Lower lobe of right lung (tissue), 2 donors: ENCODE measurements at places on chromosomes 3 and 15. TPM values are rescaled to one million over a fixed set of nuclear protein-coding genes. Genes with fewer than 3 reads are reported as not detected.

DNA sequence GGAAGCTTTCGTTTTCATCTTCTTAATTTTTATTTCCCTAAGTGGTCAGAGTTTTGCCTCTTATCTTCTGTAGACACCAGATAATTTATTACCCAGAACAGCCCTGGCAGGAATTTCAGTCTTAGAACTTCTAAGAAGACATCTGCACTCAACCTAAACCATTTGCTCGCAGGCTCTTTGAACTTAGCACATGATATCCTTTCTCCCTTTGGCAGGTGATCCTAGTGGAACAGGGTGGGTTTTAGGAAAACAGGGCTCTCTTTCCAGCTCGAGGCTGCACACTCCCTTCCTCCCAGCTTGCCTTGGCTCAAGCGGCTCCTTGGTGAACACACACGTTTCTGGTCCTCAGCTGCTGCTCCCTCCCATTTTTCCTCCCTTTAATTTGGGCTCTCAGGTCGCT is 116.5 kb downstream of the THSD4 start:
- H3K4me3 ChIP-seq: no peak overlapping the region
- no peaks in the 10 kb centered on the region for H3K4me1 ChIP-seq
- DNase-seq: no peak
- no peak overlapping the region for H3K27ac ChIP-seq
- no peaks in the 10 kb centered on the region for H3K27me3 ChIP-seq

DNA sequence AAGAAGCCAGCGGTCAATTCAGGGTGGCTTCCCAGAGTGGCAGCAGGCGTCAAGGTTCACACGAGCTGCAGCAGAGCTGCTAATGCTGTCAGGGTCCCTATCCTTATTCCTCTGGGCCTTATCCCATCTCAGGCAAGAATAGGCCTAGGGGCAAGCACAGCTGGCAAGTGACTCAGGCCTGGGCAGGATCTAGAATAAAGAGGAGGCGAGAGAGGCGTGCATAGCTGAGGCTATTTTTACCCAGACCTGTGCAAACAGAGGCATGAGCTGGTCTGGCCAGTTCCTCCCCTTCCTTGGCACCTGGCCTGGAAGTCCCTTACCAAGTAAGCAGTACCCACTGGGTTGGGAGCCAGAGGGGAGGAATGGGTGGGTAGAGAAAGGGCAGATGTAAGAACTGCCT is 12.2 kb upstream of the VIPR1 start:
- H3K36me3 ChIP-seq: no peaks in the 10 kb centered on the region
- no peaks in the 10 kb centered on the region for H3K27me3 ChIP-seq
- no peak overlapping the region for H3K4me3 ChIP-seq
- H3K4me1 ChIP-seq: peaks cover 12% of the 10 kb centered on the region
- DNase-seq: peak; percentile 86
- peak overlapping the region; percentile 51 for H3K27ac ChIP-seq

- no peak overlapping the region for H3K27ac ChIP-seq
- no peak overlapping the region for H3K4me3 ChIP-seq
- DNase-seq: no peak
Measured at GRCh38 chr3:187978433-187979011, 175.4 kb upstream of the LPP start.

GRCh38 chr3:127141921-127142730 is 50.8 kb upstream of the PRR23E start:
- H3K4me3 ChIP-seq: no peak overlapping the region
- DNase-seq: no peak
- no peaks in the 10 kb centered on the region for H3K36me3 ChIP-seq
- H3K27me3 ChIP-seq: no peaks in the 10 kb centered on the region

DNA sequence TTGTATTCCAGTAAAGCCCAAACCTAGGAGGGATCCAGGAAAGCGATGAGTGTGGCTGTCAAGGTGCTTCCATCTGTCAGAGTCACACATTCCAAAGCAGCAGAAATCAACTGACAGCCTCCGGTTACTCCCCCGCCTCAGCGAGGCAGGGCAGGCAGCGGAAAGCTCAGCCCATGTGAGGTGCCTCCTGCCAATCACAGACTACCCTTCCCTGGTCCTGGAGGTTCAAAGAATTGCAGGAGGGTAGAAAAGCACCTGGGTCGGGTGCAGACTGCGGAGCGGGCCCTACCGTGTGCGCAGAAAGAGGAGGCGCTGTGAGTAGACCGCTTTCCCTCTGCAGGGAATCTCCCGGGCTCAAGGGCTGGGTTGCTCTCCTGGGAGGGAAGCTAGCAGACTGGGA is at the start of gene UPK1B:
TSS of gene UPK1B (plus strand) at position 274 of the 400 bp plus-strand sequence. CDS start 13,144 bp downstream, outside the sequence.
- no peak within 1 kb of the TSS for H3K27ac ChIP-seq
- no peaks in the 10 kb centered on the region for H3K27me3 ChIP-seq
- no peaks in the 10 kb centered on the region for H3K36me3 ChIP-seq
- no peak for DNase-seq
- H3K4me1 ChIP-seq: no peaks in the 10 kb centered on the region

DNA sequence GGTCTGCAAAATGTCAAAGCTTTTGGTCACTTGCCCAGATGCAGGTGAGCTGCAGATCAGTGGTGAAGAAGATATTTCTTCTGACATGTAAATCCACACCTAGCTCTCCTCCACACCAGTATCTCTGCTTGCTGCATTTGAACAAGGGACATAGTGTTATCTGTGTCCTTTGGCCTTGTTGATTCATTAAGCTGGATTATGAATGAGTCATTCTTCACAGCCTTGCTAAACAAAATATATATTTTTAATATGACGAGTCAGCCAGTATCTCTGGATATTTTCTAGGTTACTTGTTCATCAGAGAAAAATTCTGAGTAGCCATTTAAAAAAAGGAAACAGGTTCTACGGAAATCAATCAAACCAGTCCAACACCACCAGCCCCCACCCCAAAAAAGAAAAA is 190.6 kb upstream of the ADAMTS9 start:
- no peaks in the 10 kb centered on the region for H3K4me1 ChIP-seq
- H3K36me3 ChIP-seq: no peaks in the 10 kb centered on the region
- H3K4me3 ChIP-seq: no peak overlapping the region

GRCh38 chr3:160444411-160444810 is 5.2 kb downstream of the TRIM59 start:
- peaks cover under 1% of the 10 kb centered on the region for H3K27me3 ChIP-seq
- no peak overlapping the region for H3K4me3 ChIP-seq
- DNase-seq: no peak
- H3K27ac ChIP-seq: no peak overlapping the region
- H3K4me1 ChIP-seq: no peaks in the 10 kb centered on the region

DNA sequence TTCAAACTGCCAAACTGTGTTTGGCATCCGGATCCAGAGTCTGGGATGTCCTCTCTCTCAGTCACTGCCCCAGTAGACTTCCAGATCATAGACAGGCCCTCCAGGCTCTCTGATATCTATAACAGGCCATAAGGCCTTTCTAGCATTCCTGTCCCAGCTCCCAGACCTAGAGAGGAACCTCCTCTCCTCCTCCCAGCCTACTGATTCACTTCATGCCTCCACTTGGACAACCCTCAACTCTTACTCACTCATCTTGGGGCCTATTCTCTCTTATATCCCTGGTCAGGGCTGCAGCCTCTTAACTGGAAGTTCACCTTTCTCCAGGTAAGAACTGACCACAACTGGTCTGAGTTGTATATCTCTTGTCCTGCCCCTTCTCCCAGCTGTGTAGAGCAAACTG is 253.7 kb upstream of the TRIM42 start:
- no peak overlapping the region for H3K4me3 ChIP-seq
- H3K36me3 ChIP-seq: no peaks in the 10 kb centered on the region
- no peak for DNase-seq
- H3K27me3 ChIP-seq: no peaks in the 10 kb centered on the region

- H3K36me3 ChIP-seq: no peaks in the 10 kb centered on the region
- H3K4me1 ChIP-seq: no peaks in the 10 kb centered on the region
- DNase-seq: no peak
- no peak overlapping the region for H3K27ac ChIP-seq
- no peak overlapping the region for H3K4me3 ChIP-seq
- no peaks in the 10 kb centered on the region for H3K27me3 ChIP-seq
Measured at GRCh38 chr3:88816445-88816844, 291.0 kb upstream of the EPHA3 start.

GRCh38 chr15:52171386-52171785 is 19.8 kb downstream of the GNB5 start:
- H3K27me3 ChIP-seq: no peaks in the 10 kb centered on the region
- DNase-seq: no peak
- no peaks in the 10 kb centered on the region for H3K36me3 ChIP-seq
- no peaks in the 10 kb centered on the region for H3K4me1 ChIP-seq

DNA sequence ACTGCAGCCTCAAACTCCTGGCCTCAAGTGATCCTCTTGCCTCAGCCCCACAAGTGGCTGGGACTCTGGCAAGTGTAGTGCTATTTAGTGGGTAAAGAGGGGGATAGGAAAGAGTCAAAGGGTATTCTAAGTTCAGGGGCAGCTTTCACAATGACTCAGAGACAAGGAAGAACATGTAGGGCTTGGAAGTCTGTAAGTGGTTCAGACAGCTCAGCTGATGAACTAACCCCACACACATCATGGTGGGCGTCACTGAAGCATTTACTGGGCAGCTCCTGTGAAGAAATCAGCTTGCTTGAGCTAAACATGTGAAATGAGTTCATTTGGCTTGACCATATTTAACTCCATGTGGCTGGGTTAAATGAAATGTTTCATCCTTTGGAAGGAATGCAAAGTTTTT is 34.6 kb upstream of the THSD4 start:
- no peaks in the 10 kb centered on the region for H3K36me3 ChIP-seq
- no peak overlapping the region for H3K27ac ChIP-seq
- no peak for DNase-seq
- H3K27me3 ChIP-seq: no peaks in the 10 kb centered on the region
- H3K4me1 ChIP-seq: peaks cover 17% of the 10 kb centered on the region

DNA sequence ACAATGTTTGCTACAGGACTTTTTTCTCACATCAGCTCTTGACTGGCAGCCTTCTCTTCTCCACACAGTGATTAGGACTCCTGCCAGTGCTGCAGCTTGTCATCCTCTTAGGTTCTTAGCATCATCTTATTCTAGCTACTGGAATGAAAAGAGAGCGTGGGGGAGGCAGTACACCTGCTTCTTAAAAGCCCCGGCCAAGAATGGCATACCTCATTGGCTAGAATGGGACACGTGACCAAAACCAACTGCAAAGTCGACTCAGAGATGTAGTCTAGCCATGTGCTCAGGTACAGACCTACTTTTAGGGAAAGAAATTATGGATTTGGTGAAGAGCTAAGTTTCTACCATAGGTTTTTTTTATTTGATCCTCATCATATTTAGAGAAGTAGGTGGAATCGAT is 44.1 kb downstream of the RARB start:
- no peaks in the 10 kb centered on the region for H3K27me3 ChIP-seq
- DNase-seq: no peak
- peaks cover 37% of the 10 kb centered on the region for H3K4me1 ChIP-seq
- no peaks in the 10 kb centered on the region for H3K36me3 ChIP-seq

- no peaks in the 10 kb centered on the region for H3K27me3 ChIP-seq
- no peak overlapping the region for H3K27ac ChIP-seq
- H3K4me1 ChIP-seq: no peaks in the 10 kb centered on the region
Measured at GRCh38 chr3:64379221-64379620, 154.0 kb upstream of the PRICKLE2 start.

GRCh38 chr15:60667190-60667868 is 188.4 kb upstream of the ICE2 start:
- no peaks in the 10 kb centered on the region for H3K27me3 ChIP-seq
- no peak overlapping the region for H3K4me3 ChIP-seq
- H3K36me3 ChIP-seq: no peaks in the 10 kb centered on the region

DNA sequence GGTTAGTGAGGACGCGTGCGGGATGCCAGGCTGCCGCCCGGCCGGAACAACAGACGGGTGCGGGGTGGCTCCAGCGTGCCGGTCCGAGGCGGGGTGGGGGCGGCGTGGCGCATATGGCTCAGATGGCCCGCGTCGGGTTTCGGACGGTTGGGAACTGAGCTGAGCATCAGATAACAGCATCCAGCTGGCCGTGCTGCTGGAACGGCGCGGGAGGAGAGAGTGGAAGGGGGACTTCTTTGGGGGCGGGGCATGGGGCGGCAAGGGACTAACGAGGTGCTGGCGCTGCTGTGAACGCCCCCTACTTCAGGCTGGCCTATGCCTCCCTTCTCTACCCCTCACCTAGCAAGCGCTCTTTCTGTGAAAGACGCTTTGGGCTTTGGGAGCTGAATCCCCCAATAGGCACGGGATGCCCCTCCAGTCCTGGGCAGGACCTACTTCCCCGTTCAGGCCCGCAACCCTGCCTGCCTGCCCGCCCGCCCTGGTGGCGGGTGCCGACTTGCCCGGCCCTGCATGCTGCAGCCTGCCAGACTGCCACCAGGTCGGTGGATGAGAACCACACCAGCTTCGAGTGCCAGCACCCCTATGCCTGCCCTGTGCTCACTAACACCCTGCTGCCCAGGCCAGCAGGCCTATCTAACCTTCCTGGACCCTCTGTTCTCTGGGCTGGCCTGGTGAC is 542 bp downstream of the INKA1 start:
- DNase-seq: peak; percentile 58
- H3K27me3 ChIP-seq: no peaks in the 10 kb centered on the region
- H3K4me3 ChIP-seq: peak overlapping the region; percentile 96
- H3K27ac ChIP-seq: peak overlapping the region; percentile 92
- peaks cover 51% of the 10 kb centered on the region for H3K4me1 ChIP-seq

- peaks cover 49% of the 10 kb centered on the region for H3K4me1 ChIP-seq
- peak overlapping the region; percentile 59 for H3K4me3 ChIP-seq
- H3K27ac ChIP-seq: peak overlapping the region; percentile 72
- no peaks in the 10 kb centered on the region for H3K36me3 ChIP-seq
- peaks cover 50% of the 10 kb centered on the region for H3K27me3 ChIP-seq
Measured at GRCh38 chr15:28096670-28097431, 2.3 kb downstream of the OCA2 start.

GRCh38 chr3:26350853-26351252 is 271.7 kb upstream of the LRRC3B start:
- H3K27me3 ChIP-seq: no peaks in the 10 kb centered on the region
- no peak overlapping the region for H3K4me3 ChIP-seq
- no peak overlapping the region for H3K27ac ChIP-seq
- H3K36me3 ChIP-seq: no peaks in the 10 kb centered on the region

DNA sequence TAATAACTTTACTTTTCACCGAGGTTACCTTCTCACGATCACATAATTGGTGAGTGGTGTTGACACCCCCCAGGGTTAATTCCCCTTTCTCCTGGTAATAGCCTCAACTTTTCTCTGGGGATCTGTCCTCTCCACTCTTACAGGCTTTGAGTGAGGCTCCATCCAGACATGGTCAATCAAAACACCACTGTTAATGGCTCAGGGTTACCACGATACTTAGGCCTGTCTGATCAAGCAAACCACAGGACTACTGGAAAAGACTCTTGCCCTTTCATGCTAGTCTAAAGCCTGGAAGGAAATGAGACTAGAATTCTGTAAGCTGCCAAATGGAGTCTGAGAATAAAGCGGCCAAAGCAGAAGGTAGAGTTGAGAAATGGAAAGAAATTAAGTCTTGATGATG is 56.5 kb upstream of the STT3B start:
- DNase-seq: no peak
- no peaks in the 10 kb centered on the region for H3K27me3 ChIP-seq
- H3K4me3 ChIP-seq: no peak overlapping the region
- H3K27ac ChIP-seq: no peak overlapping the region
- no peaks in the 10 kb centered on the region for H3K4me1 ChIP-seq

The STX19 gene
- total RNA-seq: 3.8 TPM

The GHSR gene
- total RNA-seq: not detected

The CD86 gene
- 29.5 TPM for total RNA-seq

The TMEM207 gene
- total RNA-seq: not detected

The KLHL40 gene
- total RNA-seq: not detected

The LRRC34 gene
- 4.8 TPM for total RNA-seq

The KCNMB2 gene
- 0.56 TPM for total RNA-seq
